ENCODE measurements at places on chromosomes 6 and 20.

DNA sequence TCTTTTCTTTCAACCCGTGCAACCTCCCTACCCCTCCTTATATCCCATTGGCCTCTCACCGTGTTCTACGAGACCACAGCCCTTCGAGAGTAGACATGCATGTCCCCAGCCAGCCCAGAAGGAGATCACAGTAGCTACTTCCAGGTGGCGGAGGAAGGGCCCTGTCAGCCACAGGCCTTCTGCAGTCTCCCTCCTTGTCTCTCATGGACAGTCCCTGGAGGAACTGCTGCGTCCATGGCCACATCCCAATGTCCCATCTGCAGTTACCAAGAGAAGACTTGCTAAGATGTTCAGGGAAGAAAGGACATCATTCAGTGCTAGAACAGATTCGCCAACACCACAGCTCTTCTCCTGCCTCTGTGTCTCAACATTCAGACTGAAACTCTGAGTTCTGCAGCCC, 61.6 kb upstream of the QKI start:
- no peak for DNase-seq

DNA sequence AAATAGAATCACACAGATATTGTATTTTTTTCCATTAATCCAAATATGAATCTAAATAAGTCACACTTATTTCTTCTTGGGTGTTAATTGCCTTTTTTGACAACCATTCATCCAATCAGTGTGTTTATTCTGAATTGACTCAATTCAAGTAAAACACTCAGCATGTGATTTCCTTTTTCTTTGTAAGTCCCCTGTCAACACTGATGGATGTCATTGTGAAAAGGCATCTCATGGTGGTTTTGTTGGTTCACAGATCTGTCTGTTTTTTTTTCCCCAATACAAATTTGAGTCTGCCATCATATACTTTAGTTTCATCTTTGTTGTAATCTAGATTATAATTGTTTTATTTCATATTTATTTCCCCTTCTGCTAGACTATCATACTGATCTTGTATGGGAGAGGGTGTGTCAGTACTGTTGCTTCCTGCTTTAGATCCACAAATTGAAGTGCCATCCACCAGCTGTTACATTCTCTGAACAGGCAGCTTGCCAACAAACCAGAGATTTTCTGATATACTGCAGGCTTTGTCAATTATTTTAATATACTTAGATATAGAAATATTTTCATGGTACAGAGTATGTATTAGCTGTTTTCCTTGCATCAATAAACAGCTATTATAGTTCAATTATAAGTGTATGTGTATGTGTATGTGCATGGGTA, 64.2 kb upstream of the FLRT3 start:
- DNase-seq = no peak

DNA sequence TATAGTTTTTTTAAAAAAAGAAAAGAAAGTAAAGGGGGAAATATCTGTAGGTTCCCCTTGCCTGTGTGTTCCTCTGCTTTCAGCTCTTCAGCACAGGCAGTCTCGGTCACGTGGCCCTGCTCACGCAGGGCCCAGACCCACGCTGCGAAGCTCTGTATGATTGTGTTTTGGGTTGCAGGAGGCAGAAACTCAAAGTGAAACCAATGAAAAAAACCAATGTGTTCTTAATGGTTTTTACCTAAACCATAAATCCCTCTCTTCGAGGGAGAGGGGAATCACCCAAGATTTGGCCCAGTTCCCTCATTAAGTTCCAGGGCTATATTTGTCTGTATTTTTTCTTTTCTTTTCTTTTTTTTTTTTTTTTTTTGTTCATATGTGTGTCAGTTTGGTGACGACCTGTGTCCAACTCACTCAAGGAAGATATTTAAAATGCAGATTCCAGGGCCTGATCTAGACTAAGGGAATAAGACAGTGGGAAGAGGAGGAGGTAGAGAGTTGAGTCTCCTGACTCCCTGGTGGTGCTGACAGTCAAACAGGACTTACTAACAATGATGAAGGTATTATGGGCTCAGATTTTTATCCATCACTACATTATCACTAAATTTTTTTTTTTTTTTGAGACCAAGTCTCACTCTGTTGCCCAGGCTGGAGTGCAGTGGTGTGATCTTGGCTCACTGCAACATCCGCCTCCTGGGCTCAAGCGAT, 33.8 kb upstream of the RREB1 start:
- no peak for DNase-seq

DNA sequence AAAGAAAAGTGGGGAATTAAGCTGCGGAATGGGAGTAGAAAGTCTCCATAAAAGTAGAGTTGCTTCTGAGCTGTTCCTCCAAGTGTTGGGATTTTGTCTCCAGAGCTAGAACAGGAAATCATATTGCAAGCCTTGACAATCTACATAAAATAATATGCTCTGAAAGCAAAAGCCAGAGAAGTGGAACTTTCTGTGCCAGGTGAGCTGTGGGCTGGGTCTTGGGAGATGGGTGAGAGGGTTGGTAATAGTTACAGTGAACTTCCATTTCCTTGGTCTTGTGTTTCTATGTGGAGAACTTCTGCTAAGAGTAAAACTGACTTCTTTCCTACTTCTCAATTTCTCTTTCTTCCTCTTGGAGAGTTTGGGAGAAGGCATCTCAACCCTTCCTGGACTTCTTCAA, 6.3 kb upstream of the HMGN4 start:
- DNase-seq = no peak
